ENCODE measurements at places on chromosomes 1 and 21. TPM values are rescaled to one million over a fixed set of nuclear protein-coding genes. Genes with fewer than 3 reads are reported as not detected.

CELA3A gene
- not detected for total RNA-seq

CASP9 gene
- 23.9 TPM for total RNA-seq

TNFSF4 gene
- total RNA-seq: 1.9 TPM

FAM177B gene
- total RNA-seq: 1.4 TPM

PTGER3 gene
- 13.4 TPM for total RNA-seq

CCDC17 gene
- total RNA-seq: 0.35 TPM

GRCh38 chr1:10671622-10672342 is 124.7 kb downstream of the CASZ1 start:
- no peak overlapping the region for H3K27ac ChIP-seq
- H3K36me3 ChIP-seq: no peaks in the 10 kb centered on the region
- H3K4me1 ChIP-seq: peaks cover 8% of the 10 kb centered on the region

DNA sequence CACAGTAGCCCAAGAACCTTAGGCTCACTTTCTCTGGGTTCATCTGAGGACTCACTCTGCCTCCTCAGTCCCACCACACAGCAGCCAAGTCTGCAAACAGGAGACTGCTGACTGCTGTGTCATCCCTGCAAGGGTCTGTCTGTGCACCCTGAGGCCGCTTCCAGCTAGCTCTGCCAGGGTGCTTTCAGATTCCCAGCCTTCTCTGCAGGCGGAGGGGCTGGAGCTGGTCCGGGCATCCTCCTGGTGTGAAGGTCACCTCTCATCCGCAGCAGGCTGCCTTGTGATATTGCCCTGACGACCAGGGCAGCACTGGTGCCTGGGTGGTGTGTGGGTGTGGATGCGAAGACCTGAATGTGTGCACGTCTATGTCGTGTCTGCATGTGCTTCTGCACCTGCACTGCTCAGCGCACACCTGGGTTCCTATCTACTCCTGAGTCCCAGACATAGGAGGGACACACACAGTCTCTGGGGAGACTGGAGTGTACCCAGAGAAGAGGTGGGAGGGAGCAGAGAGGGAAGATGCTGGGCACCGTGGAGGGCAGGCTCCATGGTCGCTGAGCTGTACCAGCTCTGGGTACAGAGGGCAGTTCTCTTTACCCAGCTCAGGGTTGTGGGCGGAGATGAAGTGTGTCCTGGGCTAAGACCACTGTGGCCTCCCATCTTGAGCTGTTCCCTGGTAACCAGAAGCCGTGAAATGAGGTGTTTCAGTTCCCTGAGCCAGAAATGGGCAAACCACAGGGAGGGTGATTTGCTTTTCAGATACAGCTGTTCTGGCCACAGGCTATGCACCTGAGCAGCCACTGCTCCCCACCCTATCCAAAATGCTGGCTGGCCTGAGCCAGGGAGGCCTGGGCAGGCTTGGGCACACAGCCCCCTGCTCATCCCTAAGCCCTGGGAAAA is 160.9 kb upstream of the CSF3R start:
- DNase-seq: no peak
- H3K27ac ChIP-seq: no peak overlapping the region
- no peaks in the 10 kb centered on the region for H3K27me3 ChIP-seq
- no peaks in the 10 kb centered on the region for H3K4me1 ChIP-seq
- no peaks in the 10 kb centered on the region for H3K36me3 ChIP-seq

- H3K4me3 ChIP-seq: no peak overlapping the region
- H3K27me3 ChIP-seq: no peaks in the 10 kb centered on the region
- peaks cover 11% of the 10 kb centered on the region for H3K4me1 ChIP-seq
Measured at GRCh38 chr1:8572106-8572505, 245.3 kb downstream of the RERE start.

GRCh38 chr1:52426371-52426770 is 22.0 kb downstream of the PRPF38A start:
- DNase-seq: no peak
- no peak overlapping the region for H3K4me3 ChIP-seq
- no peaks in the 10 kb centered on the region for H3K27me3 ChIP-seq
- peaks cover 39% of the 10 kb centered on the region for H3K36me3 ChIP-seq

DNA sequence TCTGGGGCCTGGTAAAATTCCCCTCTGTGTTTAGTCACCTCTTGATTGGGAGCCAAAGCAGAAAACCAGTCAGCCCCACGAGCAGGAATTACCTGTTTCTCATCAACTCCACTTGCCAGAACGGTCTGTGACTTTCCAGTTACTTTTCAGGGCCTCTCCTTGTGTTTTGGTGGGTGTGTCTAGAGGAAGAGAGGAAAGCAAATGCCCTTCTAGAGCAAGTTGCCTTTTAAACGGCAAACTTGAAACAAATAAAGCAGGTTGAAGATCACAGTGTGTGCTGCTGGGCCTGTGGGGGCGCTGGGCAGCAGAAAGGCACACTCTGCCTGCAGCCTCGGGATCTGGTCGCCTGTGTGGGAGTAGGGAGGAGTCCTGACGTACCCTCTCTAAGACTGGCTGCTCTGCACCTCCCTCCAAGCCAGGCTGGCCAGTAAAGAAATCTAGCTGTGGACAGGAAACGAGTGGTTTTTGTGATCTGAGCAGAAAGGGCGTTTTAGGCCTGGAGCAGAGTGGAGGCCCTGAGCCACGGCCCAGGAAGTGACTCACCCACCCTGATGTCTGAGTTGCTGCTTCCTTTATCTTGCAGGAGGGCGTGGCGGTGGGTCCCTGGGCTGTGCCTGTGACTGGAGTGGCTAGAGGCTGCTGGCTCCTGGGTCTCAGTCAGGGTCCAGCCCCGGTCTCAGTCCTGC is 11.1 kb upstream of the S100A11 start:
- peak overlapping the region; percentile 37 for H3K4me3 ChIP-seq
- H3K4me1 ChIP-seq: peaks cover 21% of the 10 kb centered on the region
- H3K27ac ChIP-seq: peak overlapping the region; percentile 99
- peak; percentile 97 for DNase-seq
- H3K27me3 ChIP-seq: no peaks in the 10 kb centered on the region

GRCh38 chr21:15688016-15688415 is 41.8 kb upstream of the USP25 start:
- no peak overlapping the region for H3K4me3 ChIP-seq
- H3K36me3 ChIP-seq: no peaks in the 10 kb centered on the region
- no peaks in the 10 kb centered on the region for H3K4me1 ChIP-seq
- no peaks in the 10 kb centered on the region for H3K27me3 ChIP-seq

- H3K4me1 ChIP-seq: no peaks in the 10 kb centered on the region
- no peaks in the 10 kb centered on the region for H3K36me3 ChIP-seq
- DNase-seq: no peak
- H3K27ac ChIP-seq: no peak overlapping the region
- H3K4me3 ChIP-seq: no peak overlapping the region
Measured at GRCh38 chr1:50237056-50237455, 128.3 kb downstream of the ELAVL4 start.

DNA sequence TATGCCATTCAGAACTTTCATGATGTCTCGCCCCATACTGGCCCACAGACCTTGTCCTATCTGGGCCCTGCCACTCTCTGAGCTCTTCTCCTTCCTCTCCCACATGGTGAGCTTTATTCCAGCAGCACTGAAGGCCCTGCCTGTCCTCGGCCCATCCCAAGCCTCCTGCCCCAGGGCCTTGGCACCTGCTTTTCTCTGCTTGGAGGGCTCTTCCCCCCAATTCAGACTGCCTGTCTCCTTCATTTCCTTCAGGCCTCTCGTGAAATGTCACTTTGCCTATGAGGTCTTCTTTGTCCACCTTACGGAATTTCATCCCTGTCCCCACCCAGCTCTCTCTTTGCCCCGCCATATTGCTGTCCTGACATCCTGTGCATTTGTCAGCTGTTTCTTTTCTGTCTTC is 191.7 kb upstream of the POU3F1 start:
- H3K36me3 ChIP-seq: no peaks in the 10 kb centered on the region
- H3K4me1 ChIP-seq: no peaks in the 10 kb centered on the region
- H3K4me3 ChIP-seq: no peak overlapping the region
- no peak overlapping the region for H3K27ac ChIP-seq

- H3K4me3 ChIP-seq: no peak overlapping the region
- no peak for DNase-seq
- H3K27me3 ChIP-seq: no peaks in the 10 kb centered on the region
- H3K36me3 ChIP-seq: no peaks in the 10 kb centered on the region
- no peak overlapping the region for H3K27ac ChIP-seq
- no peaks in the 10 kb centered on the region for H3K4me1 ChIP-seq
Measured at GRCh38 chr1:113534875-113535274, 144.6 kb downstream of the MAGI3 start.

DNA sequence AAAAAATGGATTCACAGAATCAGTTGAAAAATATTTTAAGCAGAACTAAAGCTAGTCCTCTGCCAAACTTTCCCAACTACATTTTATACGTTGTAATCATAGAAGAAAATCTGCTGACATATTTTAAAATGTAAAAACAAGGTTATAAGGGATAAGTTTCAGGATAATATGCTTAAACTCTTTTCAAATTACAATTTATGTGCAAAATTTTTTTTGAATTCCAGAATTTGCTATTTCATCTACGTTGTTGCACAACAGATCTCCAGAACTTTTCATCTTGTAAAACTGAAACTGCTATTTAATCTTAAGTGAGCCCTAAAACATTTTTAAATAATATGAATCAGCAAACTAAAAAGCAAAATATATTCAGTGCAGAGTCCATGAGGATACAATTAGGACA is 5.9 kb downstream of the EDEM3 start:
- no peak for DNase-seq
- H3K27me3 ChIP-seq: no peaks in the 10 kb centered on the region
- H3K36me3 ChIP-seq: no peaks in the 10 kb centered on the region
- H3K4me1 ChIP-seq: peaks cover 69% of the 10 kb centered on the region
- H3K27ac ChIP-seq: no peak overlapping the region

- H3K27me3 ChIP-seq: no peaks in the 10 kb centered on the region
- peaks cover 53% of the 10 kb centered on the region for H3K36me3 ChIP-seq
- H3K4me1 ChIP-seq: no peaks in the 10 kb centered on the region
- no peak overlapping the region for H3K27ac ChIP-seq
- no peak overlapping the region for H3K4me3 ChIP-seq
Measured at GRCh38 chr1:17653276-17653675, 101.9 kb upstream of the ACTL8 start.

- no peak overlapping the region for H3K27ac ChIP-seq
- no peaks in the 10 kb centered on the region for H3K36me3 ChIP-seq
- no peak overlapping the region for H3K4me3 ChIP-seq
- peaks cover 19% of the 10 kb centered on the region for H3K4me1 ChIP-seq
- H3K27me3 ChIP-seq: no peaks in the 10 kb centered on the region
- DNase-seq: no peak
Measured at GRCh38 chr1:48683839-48684238, 92.9 kb downstream of the BEND5 start.

DNA sequence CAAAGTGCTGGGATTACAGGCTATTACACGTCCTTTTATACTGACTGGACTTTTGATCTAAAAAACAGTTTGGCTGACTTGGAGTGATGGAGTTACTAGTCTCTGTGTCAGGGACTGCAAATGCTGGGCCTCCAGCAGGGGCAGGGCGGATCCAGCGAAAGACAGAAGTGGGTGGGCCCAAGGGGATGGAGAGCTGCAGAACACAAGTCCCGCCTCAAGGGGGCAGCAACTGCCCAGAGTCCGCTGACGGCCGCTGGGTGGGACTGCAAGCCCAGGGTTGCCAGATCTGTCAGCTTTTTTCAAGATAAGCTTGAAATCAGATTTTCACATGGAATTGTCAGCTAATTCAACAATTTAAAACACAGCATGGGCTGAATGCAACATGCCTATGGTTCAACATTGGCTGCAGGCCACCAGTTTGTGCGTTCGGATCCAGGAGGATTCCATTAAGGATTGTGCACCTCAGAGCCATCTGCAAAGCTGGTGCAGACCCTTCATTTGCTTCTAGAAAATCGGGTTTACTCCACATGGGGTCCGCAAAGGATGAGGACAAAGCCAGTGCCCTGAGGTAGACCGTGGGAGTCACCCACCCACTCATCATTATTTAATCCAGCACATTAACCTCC is 10.7 kb downstream of the STMN1 start:
- H3K27me3 ChIP-seq: no peaks in the 10 kb centered on the region
- H3K4me3 ChIP-seq: no peak overlapping the region
- H3K36me3 ChIP-seq: no peaks in the 10 kb centered on the region
- no peak overlapping the region for H3K27ac ChIP-seq

- no peak overlapping the region for H3K27ac ChIP-seq
- H3K4me1 ChIP-seq: no peaks in the 10 kb centered on the region
- DNase-seq: no peak
- no peaks in the 10 kb centered on the region for H3K27me3 ChIP-seq
Measured at GRCh38 chr1:228758447-228758846, 23.2 kb downstream of the RHOU start.
